ENCODE measurements at places on chromosomes 12 and 14. TPM values are rescaled to one million over a fixed set of nuclear protein-coding genes. Genes with fewer than 3 reads are reported as not detected.

DNA sequence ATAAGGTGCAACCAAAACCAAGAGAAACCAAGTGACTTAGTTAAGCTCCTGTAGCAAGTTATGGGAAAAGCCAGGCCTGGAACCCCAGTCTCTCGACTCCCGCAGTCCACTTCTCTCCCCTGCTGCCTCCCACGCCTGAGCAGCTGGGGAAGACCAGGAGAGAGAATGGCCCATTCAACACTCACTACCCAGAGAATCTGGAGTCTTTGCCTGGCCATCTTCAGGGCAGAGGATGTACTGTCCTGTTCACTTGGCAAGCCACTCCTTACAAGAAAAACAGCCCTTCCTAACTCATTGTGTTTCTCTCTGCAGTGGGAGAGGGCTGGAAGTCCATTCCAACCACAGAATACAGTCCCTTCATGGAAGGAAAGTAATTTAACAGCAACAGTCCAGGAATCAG is 1.8 kb downstream of the PITPNM2 start:
- DNase-seq, result no peak

DNA sequence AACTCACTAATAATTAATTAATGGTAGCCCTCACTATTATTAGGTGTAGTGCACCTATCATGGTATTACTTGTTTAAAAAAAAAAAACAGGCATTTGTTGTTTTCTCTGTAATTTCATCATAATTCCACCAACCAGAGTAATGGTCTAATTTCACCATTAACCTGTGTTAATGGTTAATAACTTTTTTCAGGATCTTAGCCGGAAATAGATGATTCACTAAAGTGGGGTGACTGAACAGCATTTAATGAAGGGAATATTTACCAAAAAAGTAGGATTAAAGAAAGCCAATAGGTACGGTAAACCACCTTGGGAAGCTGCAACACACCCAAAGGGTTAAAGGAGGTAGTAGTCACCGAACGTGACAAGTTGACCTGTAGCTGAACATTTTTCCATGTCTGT is 13.0 kb downstream of the ETFBKMT start:
- DNase-seq, result no peak

DNA sequence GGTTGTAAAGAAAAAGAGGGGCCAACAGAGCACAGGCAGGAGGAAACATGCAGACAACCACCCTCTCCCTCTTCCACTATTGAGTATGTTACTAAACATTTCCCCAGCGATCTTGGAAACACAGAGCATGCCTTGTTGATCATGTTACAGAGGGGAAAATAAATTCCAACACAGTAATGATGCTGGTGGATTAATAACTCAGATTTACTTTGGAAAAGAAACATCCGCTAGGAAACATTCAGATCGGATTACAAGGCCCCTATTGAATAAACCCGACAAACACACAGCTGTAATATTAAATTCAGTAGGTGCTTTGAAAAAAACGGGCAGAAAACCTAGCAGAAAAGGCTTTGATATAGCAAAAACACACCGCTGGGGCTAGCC is 5.4 kb downstream of the BMP4 start:
- no peak for DNase-seq

DNA sequence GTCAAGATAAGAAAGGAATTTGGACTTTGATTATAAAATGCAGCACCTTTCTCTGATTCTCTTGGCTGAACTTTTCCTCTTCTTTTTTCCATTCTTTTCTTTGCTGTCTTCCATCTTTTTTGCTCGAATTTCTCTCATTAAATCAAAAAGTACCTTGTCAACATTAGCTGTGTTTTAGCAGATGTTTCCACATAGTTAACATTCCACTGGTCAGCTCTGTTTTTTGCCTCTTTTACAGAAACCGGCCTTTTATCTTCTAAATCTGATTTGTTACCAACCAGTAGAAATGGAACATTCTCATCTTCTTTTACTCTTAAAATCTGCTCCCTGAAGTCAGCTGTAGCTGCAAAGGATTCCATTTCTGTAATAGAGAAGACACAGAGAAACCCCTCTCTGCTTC is 71.1 kb upstream of the SYT1 start:
- DNase-seq, result no peak

DNA sequence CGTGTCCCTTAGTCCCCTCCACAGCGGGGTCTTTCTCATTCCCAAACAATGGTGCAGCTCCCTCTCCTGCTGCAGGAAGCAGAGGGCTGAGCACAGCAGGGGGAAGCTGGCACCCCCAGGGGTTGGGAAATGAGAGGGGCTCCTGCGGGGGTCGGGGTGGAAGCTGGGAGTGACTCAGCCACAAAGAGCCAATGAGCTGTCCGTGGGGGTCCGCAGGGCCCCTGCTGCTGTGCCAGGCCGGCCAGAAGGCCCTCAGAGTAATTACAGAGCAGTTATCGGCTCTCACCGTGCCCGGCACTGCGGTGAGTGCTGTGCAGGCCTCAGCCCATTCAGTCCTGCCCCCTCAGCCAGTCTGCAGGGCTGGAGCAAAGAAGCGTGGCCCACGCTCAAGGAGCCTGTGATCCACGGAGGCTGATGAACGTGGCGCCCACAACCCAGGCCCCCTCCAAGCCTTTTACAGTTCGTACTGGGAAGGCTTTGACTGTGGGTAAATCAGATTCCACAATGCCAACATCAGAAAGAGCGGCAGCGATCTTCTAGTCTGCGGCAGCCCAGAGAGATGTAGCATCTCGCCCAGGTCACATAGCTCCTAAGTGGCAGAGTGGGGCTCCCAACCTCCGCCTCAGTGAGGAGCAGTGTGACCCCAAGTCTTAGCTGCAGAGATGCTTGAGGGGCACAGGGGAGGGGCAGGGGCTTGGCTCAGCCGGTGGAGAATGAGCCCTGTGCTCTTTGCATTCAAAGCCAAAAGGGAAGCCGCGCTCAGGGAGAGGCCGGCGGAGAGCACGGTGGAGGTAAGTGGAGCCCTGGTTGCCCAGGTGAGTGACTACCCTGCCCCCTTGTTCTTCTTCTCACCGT is 43.4 kb downstream of the SLC6A12 start:
- no peak for DNase-seq

DNA sequence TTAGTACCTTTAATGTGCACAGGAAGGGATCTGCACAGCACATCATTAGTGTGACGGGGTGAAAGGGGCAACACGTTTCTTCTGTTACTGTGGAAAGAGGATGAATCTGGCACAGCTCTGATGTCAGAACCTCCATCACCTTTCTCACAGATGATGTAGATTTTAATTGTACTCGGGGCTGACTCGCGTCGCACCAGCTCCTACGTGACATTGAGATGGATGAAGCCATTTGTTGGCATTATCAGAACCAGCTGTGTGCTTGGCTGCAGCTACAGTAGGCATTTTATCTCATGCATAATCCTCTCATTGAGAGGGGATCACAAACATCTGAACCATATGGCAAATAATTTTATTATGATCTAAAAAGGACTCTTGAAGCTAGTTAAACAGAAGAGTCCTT is 173.6 kb downstream of the PDZRN4 start:
- no peak for DNase-seq

- DNase-seq, result no peak
Measured at GRCh38 chr12:26728205-26729050, 104.6 kb downstream of the ITPR2 start.

- DNase-seq, result no peak
Measured at GRCh38 chr14:106302661-106303060, 776.3 kb downstream of the TMEM121 start.

Gene C12orf54
- not detected for total RNA-seq

Gene SLC39A5
- not detected for total RNA-seq

Gene SLC6A13
- not detected for total RNA-seq

Gene FAM181A
- not detected for total RNA-seq
